ENCODE measurements at places on chromosomes 13 and 19.
A peak's percentile ranks its signal among the peaks of the same experiment; 100 is the strongest.

GRCh38 chr13:67574320-67575233, 344.4 kb upstream of the PCDH9 start:
- no peak for DNase-seq

GRCh38 chr13:57874530-57874929, 243.0 kb downstream of the PCDH17 start:
- no peak for DNase-seq

DNA sequence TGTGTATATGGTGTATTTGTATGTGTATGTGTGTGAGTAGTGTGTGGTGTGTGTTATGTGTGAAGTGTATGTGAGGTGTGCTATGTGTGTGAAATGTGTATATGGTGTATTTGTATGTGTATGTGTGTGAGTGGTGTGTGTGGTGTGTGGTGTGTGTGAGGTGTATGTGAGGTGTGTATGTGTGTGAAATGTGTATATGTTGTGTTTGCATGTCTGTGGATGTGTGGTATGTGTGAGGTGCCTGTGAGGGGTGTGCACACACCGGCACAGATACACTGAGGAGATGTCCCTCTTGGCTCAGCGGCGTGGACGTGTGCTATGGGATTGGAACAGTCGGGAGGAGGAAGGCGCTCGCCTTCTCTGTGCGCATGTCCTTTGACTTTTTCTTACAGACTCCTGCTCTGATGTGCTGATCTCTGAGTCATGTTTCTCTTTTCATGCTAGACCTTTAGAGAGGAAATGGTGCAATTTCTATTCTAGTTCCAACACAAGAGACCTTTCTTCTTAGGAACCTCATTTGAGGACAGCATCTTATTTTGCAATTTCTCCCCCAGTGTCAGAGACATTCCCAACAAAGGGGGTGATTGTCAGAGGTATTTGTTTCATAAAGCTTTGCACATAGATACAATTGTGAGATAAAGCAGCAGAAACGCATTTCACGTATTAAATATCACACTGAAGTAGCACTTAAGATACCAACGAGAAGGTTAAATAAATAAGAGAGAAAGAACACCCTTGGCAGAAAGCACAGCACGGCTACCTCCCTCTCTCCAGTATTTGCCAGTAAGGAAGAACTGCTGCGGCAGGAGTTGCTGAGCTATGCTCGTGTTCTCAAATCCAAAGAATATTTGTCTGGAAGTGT, 11.3 kb upstream of the TNFRSF19 start:
- peak; percentile 79 for DNase-seq

- DNase-seq, result no peak
Observed at GRCh38 chr13:114296902-114297301, 15.5 kb downstream of the UPF3A start.

- DNase-seq, result peak; percentile 75
Observed at GRCh38 chr13:50909605-50910484, at the start of gene RNASEH2B. RNASEH2B (plus strand) TSS chr13:50909791; CDS start chr13:50910077, 286 bp downstream.

DNA sequence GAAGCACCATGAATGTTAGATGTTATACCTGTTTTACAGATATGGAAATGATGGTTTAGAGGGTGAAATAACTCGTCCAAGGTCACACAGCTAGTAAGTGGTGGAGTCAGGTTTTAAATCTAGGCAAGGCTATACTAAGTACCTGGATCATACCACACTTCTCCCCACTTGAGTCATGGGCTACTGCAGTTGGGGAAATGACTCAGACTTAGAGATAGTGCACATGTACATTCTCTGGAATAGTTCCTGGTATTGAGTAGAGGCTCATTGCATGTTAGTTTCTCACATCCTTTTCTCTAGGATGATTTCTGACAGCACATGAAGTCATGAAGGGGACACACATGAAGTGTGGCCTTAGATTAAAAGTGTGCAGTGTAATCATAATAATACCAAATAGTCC, 76.2 kb upstream of the TNFSF11 start:
- peak; percentile 6 for DNase-seq

GRCh38 chr13:111253365-111253872, 67.0 kb upstream of the TEX29 start:
- DNase-seq, result no peak

DNA sequence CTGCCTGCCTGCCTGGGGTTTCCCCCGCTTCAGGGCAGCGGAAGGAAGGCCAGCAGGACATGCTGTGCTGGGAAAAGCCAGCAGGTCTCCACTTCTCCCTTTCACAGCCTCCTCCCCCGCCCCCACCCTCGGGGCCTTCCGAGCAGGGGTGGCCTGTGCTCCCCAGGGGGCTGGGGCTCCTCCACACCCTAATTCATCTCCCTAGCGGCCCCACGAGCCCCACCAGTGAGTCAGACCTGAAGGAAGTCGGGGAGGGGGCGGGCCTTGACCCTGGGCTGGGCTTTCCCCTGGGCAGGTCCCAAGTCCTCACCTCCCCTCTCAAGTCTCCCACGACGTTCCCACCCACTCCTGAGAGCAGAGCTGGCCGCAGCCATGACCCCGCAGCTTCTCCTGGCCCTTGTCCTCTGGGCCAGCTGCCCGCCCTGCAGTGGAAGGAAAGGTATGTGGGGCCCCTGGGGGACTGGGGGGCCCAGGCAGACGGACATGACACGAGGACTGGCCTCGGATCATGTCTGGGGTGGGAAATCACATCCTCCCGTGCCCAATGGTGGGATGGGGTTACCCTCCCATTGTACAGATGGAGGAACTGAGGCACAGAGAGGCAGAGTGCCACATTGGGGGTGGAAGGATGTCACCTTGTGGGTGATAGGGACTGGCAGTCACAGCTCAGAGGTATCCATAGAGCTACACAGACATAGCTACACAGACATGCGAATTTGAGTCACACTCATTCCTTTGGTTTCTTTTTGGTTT, at the start of gene EBI3:
TSS of gene EBI3 (plus strand) at position 345 of the 753 bp plus-strand sequence. CDS start at position 373, 28 bp downstream.
- peak; percentile 17 for DNase-seq

DNA sequence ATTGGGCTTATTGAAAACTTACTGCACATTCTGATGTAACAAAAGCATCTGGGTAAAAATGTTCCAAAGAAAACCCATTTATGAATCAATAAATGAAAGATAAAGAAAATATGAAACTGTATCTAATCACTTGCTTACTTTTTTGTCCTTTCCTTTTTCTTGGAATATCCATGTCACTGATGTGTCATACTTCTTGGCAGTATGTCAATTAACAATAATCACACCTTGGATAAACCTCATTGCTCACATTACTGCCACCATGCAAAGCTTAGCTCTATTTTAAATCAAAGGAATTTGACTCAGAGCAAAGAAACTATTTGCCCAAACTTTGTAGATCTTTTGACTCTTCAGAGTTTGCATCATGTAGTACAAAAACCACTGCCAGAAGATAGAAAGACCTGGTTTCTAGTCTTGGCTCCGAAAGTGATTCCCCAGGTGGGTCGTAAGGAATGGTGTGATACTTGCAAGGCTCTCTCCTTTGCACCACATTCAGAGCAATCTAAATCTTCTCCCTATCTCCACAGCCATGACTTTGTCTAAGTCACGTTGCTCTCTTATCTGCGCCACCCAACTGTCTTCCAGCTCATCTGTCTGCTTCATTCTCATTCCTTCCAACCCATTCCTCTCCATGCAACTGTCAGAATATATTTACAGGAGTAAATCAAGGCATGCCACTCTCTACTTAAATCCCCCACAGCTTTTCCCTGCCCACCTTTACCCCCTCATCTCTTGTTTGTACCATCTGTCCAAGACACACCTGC, 311.9 kb downstream of the COG6 start:
- DNase-seq, result no peak

- no peak for DNase-seq
Observed at GRCh38 chr19:20279516-20279915, 112.5 kb downstream of the ZNF486 start.

- no peak for DNase-seq
Observed at GRCh38 chr13:19345158-19345557, 163.5 kb upstream of the TUBA3C start.

GRCh38 chr19:10701955-10702525, 801 bp downstream of the QTRT1 start:
- peak; percentile 28 for DNase-seq

DNA sequence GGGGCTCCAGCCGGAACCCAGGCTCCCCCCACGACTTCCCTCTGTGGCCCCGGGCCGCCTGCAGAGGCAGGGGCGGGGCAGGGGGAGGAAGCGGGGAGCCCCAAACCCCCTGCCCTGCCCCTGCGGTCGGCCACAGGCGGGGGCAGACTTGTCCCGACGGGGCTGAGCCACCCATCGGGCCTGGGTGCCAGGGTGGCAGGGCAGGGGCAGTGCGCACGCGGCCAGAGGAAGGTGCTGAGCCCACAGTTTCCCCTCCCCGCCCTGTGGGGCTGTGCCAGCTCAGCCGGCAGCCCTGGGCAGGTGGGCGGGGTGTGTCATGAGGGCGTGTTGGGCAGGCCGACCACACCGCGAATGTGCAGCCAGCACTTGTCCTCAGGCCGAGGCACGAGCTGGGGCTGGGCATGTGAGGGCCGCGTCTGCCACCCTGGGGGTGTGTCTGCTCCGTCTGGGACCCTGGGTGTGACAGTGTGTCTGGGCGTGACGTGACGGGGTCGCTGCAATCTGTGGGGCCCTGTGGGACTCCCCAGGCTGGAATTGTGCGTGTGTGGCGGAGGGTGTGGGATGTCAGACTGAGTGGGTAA, 17.7 kb downstream of the CCDC97 start:
- peak; percentile 94 for DNase-seq

DNA sequence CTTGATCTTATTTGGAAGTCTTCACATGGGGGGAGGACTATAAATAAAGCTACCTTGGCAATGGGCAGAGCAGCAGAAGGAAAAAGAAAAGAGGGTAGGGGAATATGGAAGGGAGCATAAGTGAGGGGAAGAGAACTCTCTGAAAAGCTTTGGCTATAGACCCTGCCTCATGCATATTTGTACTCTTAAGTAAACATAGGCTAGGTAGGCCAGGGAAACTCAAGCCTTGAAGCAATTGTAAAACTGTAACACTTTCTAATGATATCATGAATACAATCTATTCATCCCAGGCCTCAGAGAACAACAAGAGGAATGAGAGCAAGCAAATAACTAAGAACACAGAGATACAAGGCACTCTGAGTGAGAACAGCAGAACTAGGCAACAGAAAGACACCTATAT, 20.4 kb downstream of the MYCBP2 start:
- no peak for DNase-seq

DNA sequence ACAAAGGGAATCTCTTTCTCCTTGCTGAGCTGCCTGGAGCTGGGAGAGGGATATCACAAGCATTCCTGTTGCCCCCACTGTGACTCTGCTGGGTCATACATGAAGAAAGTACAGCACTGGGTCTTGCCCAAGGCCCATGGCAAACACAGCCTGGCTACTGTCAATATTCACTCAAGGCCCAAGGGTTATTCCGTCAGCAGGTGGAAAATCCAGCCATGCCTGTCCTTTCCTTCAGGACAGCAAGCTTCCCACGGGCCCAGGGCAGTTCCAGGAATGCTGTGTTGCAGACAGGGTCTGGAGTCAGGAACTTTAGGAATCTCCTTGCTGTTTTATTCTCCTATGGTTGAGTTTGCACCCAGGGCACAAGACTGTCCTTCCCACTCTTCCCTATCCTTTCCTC, 106.8 kb downstream of the TNFSF13B start:
- DNase-seq, result no peak

GRCh38 chr13:20969182-20969581, 66.6 kb upstream of the XPO4 start:
- no peak for DNase-seq

DNA sequence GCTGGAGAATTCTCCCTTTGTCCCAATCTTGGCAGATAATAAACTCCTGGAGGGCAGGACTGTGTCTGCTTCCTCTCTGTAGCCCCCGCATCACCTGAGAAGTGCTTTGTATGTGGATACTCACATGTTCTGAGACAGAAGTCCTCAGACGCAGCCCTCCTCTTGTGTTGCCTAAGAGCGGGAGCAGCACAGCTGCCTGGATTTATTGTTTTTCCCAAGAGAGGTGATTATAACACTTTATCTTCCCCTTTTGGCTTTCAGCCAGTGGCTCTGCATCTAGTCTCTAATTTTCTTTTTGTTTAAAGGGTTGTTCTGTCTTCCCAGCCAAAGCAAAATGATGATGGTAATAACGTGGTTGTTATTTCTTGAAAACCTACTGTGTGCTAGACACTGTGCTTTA, 36.1 kb downstream of the OLFM4 start:
- no peak for DNase-seq

DNA sequence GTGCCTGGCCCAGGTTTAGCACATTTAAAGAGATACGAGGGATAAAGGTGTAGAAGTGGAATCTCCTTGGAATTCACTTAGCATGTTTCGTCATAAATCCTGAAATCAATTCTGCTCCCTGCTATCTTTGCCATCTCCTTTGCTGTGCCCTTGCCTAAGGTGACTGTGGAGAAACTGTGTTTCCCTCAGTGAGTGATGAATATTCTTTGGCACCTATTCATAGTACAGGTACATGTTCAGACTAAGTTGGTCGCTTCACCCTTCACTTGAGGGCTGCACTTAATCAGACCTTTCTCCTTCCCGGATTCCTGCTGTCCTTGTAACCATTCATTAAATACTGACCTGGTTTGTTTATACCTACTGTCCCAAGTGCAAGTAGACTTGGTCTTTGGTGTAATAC, 17.8 kb downstream of the PCCA start:
- DNase-seq, result no peak

- no peak for DNase-seq
Observed at GRCh38 chr19:53634768-53635167, 3.0 kb downstream of the DPRX start.

DNA sequence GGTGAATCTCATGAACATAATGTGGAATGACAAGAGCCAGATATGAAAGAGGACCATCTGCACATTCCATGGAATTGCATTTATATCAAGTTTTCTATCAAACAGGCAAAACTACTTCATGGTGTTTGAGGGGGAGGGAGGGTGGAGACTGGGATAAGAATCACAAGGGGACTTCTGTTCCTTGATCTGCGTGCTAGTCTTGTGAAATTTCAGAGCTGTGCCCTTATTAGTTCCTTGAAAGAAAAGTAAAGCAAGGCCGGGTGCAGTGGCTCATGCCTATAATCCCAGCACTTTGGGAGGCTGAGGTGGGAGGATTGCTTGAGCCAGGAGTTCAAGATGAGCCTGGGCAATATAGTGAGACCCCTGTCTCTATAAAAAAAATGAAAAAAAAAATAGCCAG, 30.2 kb upstream of the CEBPG start:
- DNase-seq, result peak; percentile 50

- DNase-seq, result peak; percentile 23
Observed at GRCh38 chr13:45828256-45828968, 23.1 kb downstream of the SIAH3 start.

GRCh38 chr19:57637379-57637778, 4.4 kb downstream of the ZNF211 start:
- no peak for DNase-seq

- no peak for DNase-seq
Observed at GRCh38 chr13:40192858-40193257, 473.6 kb downstream of the FOXO1 start.

GRCh38 chr19:48982280-48982679, 10.8 kb downstream of the GYS1 start:
- DNase-seq, result no peak

DNA sequence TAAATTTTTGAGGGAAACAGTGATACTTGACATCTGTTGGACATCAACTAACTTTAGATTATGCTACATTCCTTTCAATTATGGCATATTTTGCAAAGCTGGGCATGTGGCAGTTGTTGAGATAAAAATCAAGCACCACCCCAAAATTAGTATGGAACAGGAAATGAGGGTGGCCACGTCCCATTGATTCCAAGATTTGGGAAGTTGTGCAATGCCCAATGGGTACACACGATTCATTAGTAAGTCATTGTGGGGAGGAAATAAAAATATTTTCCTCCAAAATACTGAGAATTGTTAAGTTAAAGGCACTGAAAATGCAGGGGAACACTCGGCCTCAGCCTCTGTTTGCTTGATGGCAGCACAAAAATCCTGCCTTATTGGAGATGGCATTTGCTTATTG, 7.6 kb downstream of the ERICH6B start:
- no peak for DNase-seq
